ENCODE measurements at places on chromosomes 13 and 19.

GRCh38 chr13:76738616-76739015 is 147.6 kb downstream of the KCTD12 start:
- DNase-seq, result no peak

DNA sequence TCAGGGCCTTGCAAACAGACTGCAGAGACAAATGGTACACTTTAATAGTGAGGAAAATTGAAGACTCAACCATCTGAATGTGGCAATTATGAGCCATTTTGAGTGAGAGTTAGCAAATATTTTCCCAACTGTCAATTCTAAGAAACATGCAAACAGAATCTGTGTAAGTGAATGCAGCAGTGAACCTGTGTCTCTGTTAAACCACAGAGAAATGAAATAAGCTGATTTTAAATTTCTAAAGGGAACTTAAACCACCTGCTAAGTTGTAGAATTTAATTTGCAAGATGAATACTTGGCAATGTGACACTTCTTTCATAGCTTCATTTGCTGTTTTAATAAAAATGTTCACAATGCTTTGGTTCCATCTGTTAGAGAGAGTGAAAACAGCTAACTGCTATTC is 42.0 kb upstream of the TDRD3 start:
- no peak for DNase-seq

- peak; percentile 90 for DNase-seq
Measured at GRCh38 chr19:3710265-3710812, 2.2 kb downstream of the TJP3 start.

DNA sequence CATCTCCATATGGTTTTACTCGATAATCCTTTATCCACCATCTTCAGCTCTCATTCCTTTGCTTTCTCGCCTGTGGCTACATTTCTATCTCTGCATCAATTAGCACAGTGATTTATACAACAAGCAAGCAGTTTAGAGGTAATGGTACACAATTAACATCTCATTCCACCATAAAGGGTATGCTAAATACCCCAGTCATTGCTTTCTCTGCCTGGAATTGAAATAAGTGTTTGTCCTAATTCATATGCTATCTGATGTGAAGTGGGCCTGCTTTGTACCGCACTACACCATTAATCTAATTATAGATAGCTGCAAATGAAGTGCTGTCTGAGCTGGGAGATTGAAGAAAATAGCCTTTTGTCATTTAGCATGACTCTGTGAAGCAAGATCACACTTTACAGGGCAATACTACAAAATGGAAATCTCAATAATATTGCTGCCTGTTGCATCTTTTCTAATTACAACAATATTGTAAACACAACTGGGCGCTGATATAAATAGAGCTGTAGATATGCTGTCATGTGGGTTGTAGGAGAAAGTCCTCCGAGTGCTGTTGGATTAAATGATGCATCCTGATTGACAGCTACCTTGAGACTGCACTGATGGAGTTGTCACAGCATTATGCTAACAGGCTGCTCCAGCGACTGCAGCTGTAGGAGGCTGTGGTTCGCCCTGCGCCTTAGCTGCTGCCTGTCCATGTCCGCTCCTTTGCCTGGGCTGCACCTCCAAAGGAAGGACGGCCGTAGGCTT is 78.2 kb downstream of the GGACT start:
- no peak for DNase-seq

DNA sequence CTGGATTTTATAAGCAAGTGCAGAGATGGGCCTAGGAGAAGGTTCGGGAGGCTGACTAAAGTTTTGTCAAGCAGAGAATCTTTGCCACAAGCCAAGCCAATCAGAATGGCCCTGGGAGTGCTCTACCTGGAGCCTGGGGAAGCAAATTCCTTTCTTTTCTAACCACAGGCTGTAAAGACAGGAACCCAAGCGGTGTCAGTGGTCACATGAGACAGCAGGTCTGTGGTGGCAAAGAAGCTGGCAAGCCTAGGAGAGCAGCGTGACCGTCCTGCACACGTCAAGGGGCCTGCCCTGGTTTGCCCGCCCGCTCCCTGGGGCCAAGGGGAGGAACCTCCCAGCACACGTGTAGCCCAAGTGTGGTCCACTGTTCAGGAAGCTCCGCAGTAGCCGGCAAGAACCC is 90.8 kb downstream of the IPO5 start:
- DNase-seq, result peak; percentile 38

DNA sequence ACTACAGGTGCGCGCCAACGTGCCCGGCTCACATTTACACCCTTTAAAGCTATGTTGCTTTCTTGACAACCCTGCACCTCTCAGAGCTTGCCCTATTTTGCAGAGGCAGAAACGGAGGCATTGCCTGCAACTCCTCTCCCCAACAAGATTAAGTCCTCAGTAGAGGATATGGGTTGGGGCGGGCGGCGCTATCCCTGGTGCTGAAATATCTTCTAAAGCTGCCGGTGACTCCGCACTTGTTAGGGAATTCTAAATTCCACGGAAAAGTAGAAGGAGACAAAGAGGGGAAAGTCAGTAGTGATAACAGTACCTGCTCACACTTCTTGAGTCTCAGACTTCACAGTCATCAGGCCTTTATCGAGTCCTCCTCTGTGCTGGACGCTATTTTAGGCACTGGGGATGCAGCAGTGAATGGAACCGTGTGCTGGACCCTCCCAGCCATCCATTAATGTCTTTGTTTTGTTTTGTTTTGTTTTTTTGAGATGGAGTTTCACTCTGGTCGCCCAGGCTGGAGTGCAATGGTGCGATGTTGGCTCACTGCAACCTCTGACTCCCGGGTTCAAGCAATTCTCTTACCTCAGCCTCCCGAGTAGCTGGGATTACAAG is 18.0 kb downstream of the SLC5A5 start:
- DNase-seq, result peak; percentile 44

- no peak for DNase-seq
Measured at GRCh38 chr19:48807590-48808308, 3.1 kb downstream of the BCAT2 start.

DNA sequence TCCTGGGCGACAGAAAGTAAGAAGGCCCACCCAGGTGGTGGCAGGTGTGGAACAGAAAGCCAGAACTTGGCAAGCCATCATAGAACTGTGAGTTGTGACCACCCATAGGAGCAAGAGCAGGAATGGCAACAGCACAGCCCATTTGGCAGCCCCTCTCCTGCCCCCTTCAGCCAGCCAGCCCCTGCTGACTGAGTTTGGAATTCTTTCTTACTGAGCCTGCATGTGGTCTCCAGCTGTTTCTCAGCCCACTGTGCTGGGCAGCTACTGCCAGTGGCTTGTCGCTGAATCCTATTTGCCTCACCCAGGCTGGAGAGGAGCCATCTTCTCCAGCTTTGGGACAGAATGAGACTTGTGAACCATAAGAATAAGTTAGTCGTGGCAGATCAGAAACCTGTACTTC is 28.3 kb downstream of the CNMD start:
- DNase-seq, result no peak

- no peak for DNase-seq
Measured at GRCh38 chr13:33751151-33751550, 66.8 kb upstream of the RFC3 start.

DNA sequence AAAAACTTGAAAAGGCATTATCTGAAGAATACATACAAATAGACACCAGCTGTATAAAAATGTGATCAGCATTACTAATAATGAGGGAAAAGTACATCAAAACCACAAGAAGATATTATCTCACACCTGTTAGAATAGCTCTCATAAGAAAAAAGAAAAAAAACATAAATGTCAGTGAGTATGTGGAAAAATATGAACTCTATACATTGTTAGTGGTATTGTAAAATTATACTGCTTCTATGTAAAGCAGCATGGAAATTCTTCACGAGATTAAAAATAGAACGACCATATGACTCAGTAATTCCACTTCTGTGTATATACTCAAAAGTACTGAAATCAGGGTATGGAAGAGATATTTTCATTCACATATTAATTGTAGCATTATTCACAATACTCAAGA is 1146.4 kb downstream of the SLITRK5 start:
- DNase-seq, result no peak

- no peak for DNase-seq
Measured at GRCh38 chr13:74300162-74300561, 166.0 kb upstream of the KLF12 start.

DNA sequence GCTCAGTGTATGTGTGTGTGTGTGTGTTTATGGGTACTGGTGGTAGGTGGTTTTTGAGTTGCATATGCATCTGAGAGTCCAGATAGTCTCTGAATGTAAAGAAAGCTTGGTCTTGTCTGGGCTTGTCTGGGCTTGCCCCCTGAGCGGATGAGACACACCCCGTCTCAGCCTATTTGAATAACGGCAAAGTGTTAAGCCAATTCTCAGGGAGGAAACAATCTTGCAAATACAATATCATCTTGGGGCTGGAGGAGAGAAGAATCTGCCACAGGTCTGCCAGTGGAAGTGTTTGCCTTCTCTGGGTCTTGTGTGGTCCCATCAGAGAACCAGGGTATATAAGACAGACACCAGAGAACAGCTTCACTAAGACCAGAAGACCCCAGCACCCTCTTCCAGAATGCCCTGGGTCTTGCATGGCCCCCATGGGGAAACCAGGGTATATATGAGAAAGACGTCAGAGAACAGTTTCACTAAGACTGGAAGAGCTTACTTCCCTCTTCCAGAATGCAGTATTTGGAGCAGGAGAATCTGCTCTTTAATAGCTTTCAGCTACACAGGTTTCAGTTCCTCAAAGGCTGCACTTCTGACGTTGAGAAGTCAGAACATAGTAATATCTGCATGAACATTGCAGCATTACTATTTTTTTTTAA is 13.3 kb downstream of the CD70 start:
- DNase-seq, result peak; percentile 95

GRCh38 chr19:50293263-50294004 is 35.7 kb downstream of the KCNC3 start:
- no peak for DNase-seq

DNA sequence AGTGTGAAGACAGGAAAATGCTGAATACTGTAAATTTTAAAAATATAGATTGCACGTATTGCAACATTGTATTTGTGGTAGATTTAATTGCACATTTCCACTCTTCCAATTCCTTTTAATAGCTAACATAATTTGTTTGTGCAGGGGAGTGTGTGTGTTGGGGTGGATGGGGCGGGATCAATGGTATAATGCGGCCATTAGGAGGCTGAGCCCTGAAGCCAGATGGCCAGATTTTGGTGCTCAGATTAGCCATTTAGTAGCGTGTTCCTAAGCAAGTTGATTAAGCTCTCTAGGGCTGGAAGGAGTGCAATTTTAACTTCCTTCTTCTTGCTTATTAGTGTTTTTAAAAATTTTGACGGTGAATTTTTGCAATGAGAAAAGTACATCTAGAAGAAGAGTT is 5.8 kb downstream of the OXGR1 start:
- DNase-seq, result no peak

DNA sequence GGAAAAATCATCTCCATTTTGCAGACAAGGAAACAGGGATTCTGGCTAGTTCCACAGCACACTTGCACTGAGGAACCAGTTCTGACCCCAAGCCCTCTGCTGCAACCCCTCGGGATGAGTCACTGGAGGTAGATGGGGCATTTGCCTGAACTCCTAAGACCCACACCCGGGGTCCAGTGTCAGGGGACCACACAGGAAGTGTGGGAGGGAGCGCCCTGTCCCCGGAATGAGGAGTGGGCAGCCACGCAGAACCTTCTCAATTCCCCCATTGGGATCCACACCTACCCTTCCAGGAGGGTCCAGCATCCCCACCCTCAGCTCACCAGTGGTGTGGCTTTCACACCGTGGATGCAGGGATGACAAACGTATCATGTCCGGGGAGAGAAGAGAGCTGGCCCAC is 62.7 kb downstream of the TSHZ3 start:
- DNase-seq, result no peak

- no peak for DNase-seq
Measured at GRCh38 chr13:28499609-28500008, 4.7 kb upstream of the FLT1 start.

DNA sequence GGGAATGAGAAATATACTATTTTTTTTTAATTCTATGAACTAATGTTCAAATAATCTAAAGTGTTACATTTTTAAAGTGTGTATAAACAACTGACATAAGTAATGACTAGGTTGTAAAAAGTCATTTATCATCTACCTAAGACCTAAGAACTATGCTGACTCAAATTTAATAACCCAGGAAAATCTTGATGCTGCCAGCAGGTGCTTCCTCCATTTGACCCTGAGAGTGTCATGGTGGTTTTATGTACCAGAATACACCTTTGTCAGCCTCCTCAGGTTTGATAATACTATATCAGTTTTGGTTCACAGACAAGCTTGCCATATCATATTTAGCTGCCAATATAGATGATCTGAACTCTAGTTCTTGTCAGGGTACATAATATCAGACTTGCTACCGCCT is 1151.2 kb downstream of the PCDH17 start:
- no peak for DNase-seq

- no peak for DNase-seq
Measured at GRCh38 chr13:44230736-44231135, 142.9 kb upstream of the SERP2 start.

GRCh38 chr19:53507523-53508442 is 30.2 kb upstream of the ZNF331 start:
- no peak for DNase-seq

- no peak for DNase-seq
Measured at GRCh38 chr19:55536366-55536765, 567 bp downstream of the SBK2 start.

GRCh38 chr13:46577696-46578589 is 25.0 kb downstream of the LRCH1 start:
- DNase-seq, result peak; percentile 63

- no peak for DNase-seq
Measured at GRCh38 chr13:83503424-83503823, 378.9 kb downstream of the SLITRK1 start.

DNA sequence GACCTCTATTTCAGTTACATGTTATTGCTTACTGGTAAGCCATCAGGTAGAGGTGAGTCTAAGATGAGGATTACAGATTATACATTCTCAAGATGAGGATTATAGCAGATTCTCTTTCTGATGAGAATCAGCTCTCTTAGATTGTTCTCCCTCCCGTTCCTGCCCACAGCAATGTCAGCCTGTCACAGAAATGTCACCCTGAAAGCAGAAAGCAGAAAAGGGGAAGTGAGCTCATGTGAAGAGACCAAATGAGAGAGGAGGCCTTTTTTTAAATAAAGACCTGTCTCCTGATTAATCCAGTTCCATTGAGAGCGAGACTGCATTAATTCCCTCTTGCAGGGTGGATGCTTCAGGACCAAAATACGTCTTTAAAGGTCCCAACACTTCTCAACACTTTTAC is 445.6 kb downstream of the KCTD12 start:
- peak; percentile 44 for DNase-seq

- DNase-seq, result no peak
Measured at GRCh38 chr13:36882829-36883390, 37.1 kb downstream of the SMAD9 start.

GRCh38 chr13:51900471-51900870 is 38.7 kb downstream of the CCDC70 start:
- no peak for DNase-seq

- no peak for DNase-seq
Measured at GRCh38 chr19:1822210-1822609, 10.1 kb upstream of the ATP8B3 start.

GRCh38 chr13:113532156-113532806 is 41.8 kb upstream of the DCUN1D2 start:
- no peak for DNase-seq

DNA sequence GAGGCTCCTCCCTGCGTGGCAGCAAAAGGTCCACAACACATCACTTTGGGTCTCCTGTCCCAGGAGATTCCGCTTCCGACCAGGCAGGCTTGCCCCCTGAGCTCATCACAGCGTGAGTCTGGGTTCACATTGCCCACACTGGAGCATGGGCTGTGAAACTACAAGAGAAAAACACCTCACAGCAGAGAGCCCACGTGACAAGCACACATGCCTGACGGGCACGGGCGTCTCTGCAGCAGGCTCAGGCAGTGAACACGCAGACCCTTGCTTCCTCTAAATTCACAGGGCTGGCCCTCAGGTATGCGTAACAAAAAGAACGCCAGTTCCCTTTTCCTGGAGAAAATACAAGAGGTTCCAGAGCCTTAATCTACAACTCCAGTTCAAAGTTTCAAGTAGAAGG is 41.9 kb downstream of the RASA3 start:
- no peak for DNase-seq
